ENCODE measurements at places on chromosomes 4 and X. TPM values are rescaled to one million over a fixed set of nuclear protein-coding genes. Genes with fewer than 3 reads are reported as not detected.

GRCh38 chr4:69830560-69831269 is 29.2 kb downstream of the SULT1E1 start:
- DNase-seq, result no peak
- H3K4me1 ChIP-seq, result no peaks in the 10 kb centered on the region
- no peaks in the 10 kb centered on the region for H3K27me3 ChIP-seq

EPGN gene
- total RNA-seq, result not detected

DNA sequence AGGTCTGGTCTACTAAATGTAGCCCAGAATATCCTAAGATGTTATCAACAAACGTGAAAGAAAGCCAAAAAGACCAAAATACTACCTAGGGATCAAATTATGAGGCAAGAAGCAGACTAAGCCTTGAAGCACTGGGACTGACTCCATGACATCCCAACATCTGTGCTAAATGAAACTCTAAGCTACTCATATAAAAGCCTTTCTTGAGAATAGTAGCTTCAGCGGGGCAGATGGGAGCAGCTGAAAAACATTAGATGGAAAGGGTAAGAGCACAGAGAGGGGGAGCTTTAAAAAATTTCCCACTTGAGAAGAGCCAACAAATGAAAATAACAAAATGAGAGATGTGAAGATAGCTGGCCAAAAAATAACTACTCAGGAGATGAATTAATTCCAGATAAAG is 81.7 kb downstream of the MAD2L1 start:
- H3K4me1 ChIP-seq, result peaks cover 8% of the 10 kb centered on the region
- no peak overlapping the region for H3K4me3 ChIP-seq
- DNase-seq, result no peak
- no peaks in the 10 kb centered on the region for H3K27me3 ChIP-seq
- H3K36me3 ChIP-seq, result no peaks in the 10 kb centered on the region
- no peak overlapping the region for H3K27ac ChIP-seq

EGFL6 gene
- 1.2 TPM for total RNA-seq

- H3K4me3 ChIP-seq, result no peak overlapping the region
- H3K27ac ChIP-seq, result no peak overlapping the region
- H3K36me3 ChIP-seq, result no peaks in the 10 kb centered on the region
- no peaks in the 10 kb centered on the region for H3K4me1 ChIP-seq
These were observed 52.4 kb upstream of the NDP start for GRCh38 chrX:44025555-44025954.

- H3K36me3 ChIP-seq, result no peaks in the 10 kb centered on the region
- H3K4me1 ChIP-seq, result no peaks in the 10 kb centered on the region
- H3K4me3 ChIP-seq, result no peak overlapping the region
- no peaks in the 10 kb centered on the region for H3K27me3 ChIP-seq
- no peak overlapping the region for H3K27ac ChIP-seq
These were observed 21.5 kb upstream of the ENPEP start for GRCh38 chr4:110454441-110454840.

DNA sequence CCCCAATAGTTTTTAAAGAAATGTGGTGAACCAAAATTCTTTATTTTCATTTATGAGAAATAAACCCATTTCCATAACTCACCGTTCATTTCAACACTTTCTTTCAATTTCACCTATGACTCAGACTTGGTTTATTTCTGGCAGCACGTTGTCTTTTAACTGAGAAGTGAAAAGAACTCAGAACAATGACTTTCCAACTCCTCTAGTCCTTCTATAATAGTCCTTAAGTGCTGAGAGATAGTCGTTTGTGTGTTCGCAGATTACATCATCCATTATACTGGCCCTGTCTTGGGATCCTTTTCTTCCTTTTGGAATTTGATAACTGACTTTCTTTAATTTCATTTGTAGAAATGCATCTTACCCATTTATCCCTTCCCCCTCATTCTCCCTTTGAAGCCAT is 113.6 kb downstream of the GLUD2 start:
- no peaks in the 10 kb centered on the region for H3K36me3 ChIP-seq
- no peak for DNase-seq
- no peaks in the 10 kb centered on the region for H3K27me3 ChIP-seq
- H3K4me3 ChIP-seq, result no peak overlapping the region
- no peak overlapping the region for H3K27ac ChIP-seq

DNA sequence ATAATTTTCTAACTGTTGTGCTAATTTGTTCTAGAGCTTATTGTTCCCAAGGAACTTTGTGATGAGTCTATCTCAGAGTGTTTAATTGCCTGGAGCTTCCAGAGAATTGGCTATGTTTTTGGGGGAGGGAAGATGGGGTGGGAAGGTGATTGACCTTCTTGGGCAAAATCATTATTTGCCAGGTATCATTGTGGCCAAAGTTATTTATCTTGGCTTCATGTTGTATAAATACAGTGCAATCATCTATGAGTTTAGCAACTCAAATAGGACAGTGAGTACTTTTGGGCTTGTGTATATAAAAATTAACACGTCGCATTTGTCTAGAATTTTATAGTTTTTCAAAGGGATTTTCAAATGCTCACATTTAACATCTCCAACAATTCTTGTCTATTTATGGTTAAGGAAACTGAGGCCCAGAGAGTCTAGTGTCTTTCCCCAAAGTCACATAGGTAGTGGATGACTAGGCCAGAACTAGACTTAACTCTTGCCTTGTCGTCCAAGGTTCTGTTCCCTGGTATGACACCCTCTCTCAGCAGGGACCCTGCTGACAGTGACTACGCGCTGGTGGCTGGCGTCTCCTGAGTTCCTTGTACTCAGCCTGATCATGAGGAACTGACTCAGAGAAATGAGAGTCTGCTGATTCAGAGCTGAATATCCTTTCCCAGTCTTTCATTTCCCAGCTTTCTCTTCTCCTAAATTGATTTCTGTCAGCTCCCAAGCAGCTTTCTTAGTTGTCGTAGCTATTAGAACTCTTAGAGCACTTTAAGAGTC is 27.7 kb downstream of the FNIP2 start:
- no peaks in the 10 kb centered on the region for H3K36me3 ChIP-seq
- no peak overlapping the region for H3K4me3 ChIP-seq
- H3K4me1 ChIP-seq, result no peaks in the 10 kb centered on the region
- DNase-seq, result no peak
- no peaks in the 10 kb centered on the region for H3K27me3 ChIP-seq
- no peak overlapping the region for H3K27ac ChIP-seq

DNA sequence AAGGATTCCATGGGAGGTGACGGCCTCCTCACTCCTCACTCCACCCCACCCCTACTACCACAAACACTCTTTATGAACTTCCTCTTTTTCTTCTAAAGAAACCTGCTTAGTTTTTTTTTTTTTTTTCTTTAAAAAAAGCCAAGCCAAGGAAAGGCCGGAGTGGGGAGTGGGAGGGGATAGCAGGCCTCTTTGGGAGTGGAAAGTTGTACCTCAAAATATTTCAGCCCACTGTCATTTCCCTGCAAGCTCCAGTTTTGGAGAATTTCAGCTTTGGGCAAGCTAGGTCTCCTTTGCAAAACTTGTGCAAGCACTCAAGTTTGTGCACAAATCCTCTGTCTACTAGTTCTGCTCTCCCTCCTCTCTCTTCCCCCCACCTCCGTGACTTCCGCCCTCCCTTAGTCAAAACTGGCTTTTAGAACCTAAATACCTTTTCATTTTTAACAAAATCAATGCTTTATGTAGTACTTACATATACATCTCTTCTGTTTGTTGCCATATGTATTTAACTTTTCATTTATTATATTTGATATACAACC is 512 bp upstream of the ANTXR2 start:
- H3K36me3 ChIP-seq, result no peaks in the 10 kb centered on the region
- DNase-seq, result no peak
- peaks cover 11% of the 10 kb centered on the region for H3K4me1 ChIP-seq
- H3K27me3 ChIP-seq, result peaks cover 27% of the 10 kb centered on the region
- H3K4me3 ChIP-seq, result peak overlapping the region; percentile 76

TMSB15C gene
- total RNA-seq, result 20.6 TPM

DNA sequence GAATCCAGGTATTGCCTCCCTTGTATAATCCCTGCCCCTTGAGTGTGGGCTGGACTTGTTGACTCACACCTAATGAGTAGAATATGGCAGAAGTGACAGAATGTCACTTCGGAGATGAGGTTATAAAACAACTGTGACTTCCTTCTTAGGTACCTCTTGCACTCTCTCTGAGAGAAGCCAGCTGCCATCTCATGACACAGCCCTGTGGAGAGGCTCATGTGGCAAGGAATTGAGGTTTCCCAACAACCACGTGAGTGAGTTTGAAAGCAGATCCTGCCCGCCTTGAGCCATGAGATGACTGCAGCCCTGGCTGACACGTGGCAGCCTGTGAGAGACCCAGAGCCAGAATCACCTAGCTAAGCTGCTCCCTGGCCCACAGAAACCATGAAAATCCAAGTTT is 13.5 kb downstream of the ASB11 start:
- no peaks in the 10 kb centered on the region for H3K36me3 ChIP-seq
- no peak for DNase-seq
- H3K27me3 ChIP-seq, result no peaks in the 10 kb centered on the region

DNA sequence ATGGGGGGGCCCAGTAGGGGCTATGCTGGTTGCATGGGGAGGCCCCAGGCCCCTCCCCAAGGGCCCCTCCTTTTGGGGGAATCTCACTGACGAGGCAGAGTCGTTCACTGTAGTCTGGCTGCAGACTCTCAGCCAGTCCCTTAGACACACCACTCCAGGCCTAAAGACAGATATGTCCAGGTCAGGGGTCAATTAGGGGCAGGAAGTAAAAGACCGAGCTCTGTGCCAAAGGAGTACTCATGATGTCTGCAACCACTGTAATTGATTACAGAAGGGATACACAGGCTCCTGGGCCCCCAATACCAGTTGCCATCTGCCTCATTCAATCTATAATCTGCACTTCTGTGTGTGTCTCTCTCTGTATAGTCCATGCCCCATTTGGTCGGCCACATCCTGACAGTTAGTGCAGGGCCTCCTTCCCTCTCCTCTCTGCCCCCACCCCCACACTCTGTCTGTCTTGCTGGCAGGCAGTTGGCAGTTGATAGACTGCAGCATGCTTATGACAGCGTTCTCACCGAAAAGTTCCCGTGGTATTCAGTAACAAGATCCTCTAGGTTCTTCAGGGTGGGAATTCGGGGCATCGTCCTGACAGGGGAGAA is 1.3 kb upstream of the CXorf65 start:
- no peaks in the 10 kb centered on the region for H3K36me3 ChIP-seq
- H3K27ac ChIP-seq, result no peak overlapping the region
- H3K4me1 ChIP-seq, result peaks cover 12% of the 10 kb centered on the region
- no peak overlapping the region for H3K4me3 ChIP-seq

GRCh38 chrX:11770320-11770719 is 12.3 kb downstream of the MSL3 start:
- H3K4me1 ChIP-seq, result no peaks in the 10 kb centered on the region
- no peak overlapping the region for H3K27ac ChIP-seq
- H3K36me3 ChIP-seq, result peaks cover 3% of the 10 kb centered on the region
- H3K4me3 ChIP-seq, result no peak overlapping the region
- no peaks in the 10 kb centered on the region for H3K27me3 ChIP-seq

ATP6AP1 gene
- 47.4 TPM for total RNA-seq

- H3K36me3 ChIP-seq, result no peaks in the 10 kb centered on the region
- no peaks in the 10 kb centered on the region for H3K27me3 ChIP-seq
- no peak overlapping the region for H3K4me3 ChIP-seq
These were observed 45.2 kb upstream of the DCLK2 start for GRCh38 chr4:150033081-150033480.

- no peak overlapping the region for H3K4me3 ChIP-seq
- no peaks in the 10 kb centered on the region for H3K4me1 ChIP-seq
- no peaks in the 10 kb centered on the region for H3K36me3 ChIP-seq
These were observed 3.9 kb upstream of the HPGDS start for GRCh38 chr4:94346541-94346940.

DNA sequence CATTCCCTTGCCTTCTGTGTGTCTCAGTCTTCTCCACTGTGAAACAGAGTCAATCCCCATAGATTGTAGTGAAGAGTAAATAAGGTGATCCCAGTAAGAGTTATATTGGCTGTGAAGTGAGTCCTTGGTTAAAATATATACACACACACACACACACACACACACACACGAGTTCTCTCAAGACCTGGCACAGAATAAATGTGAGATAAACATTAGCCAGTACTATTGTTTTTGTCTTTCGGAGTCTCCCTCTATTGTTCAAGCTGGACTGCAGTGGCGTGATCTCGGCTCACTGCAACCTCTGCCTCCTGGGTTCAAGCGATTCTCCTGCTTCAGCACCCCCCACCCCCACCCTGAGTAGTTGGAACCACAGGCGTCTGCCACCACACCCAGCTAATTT is 44.8 kb upstream of the FAM156A start:
- no peak overlapping the region for H3K27ac ChIP-seq
- no peaks in the 10 kb centered on the region for H3K4me1 ChIP-seq
- no peak for DNase-seq
- no peaks in the 10 kb centered on the region for H3K27me3 ChIP-seq

- no peak for DNase-seq
- no peak overlapping the region for H3K4me3 ChIP-seq
- no peaks in the 10 kb centered on the region for H3K27me3 ChIP-seq
- H3K36me3 ChIP-seq, result no peaks in the 10 kb centered on the region
- no peak overlapping the region for H3K27ac ChIP-seq
- no peaks in the 10 kb centered on the region for H3K4me1 ChIP-seq
These were observed 621.0 kb downstream of the TECRL start for GRCh38 chr4:63788271-63788670.

GRCh38 chrX:130030826-130031225 is 48.4 kb downstream of the BCORL1 start:
- no peaks in the 10 kb centered on the region for H3K4me1 ChIP-seq
- peak; percentile 2 for DNase-seq
- H3K36me3 ChIP-seq, result no peaks in the 10 kb centered on the region
- no peak overlapping the region for H3K27ac ChIP-seq

DNA sequence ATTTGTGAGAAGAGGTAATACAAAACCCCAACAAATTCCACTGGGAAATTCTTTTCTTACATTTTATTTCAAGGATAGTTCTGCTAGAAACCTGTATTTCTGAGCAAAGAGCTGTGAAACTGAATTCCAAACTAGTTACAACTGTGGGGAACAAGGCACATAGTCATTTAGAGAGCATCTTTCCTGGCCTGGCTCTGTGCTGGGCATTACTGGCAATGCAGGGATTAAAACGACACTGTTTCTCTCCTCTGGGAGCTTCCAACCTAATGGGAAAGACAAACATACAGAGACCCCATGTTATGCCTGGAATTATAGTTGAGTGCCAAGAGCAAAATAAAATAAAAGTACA is 36.5 kb downstream of the SUPT20HL1 start:
- no peak overlapping the region for H3K27ac ChIP-seq
- no peaks in the 10 kb centered on the region for H3K36me3 ChIP-seq
- DNase-seq, result no peak
- H3K27me3 ChIP-seq, result no peaks in the 10 kb centered on the region

DNA sequence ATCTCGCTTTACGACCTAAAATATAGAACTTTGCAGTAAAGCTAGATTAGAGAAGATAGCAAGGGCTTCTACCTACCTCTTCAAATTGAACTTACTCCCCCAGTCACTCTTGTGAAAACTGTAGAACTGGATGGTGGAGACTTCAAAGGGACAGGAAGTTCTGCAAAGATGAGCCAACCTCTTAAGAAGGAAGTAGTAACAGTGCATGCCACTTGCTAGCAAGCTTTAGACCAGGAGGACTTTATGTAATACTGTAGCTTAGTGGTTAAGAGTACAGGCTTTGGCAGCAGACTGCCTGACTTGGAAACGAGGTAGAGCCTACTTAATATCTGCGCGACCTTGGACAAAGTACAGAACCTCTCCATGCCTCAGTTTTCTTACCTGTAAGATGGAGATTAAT is 27.5 kb upstream of the VBP1 start:
- no peaks in the 10 kb centered on the region for H3K36me3 ChIP-seq
- no peak overlapping the region for H3K4me3 ChIP-seq
- H3K27ac ChIP-seq, result no peak overlapping the region
- H3K27me3 ChIP-seq, result no peaks in the 10 kb centered on the region

UXT gene
- 88.5 TPM for total RNA-seq
